ENCODE measurements at places on chromosomes 13 and 19.

DNA sequence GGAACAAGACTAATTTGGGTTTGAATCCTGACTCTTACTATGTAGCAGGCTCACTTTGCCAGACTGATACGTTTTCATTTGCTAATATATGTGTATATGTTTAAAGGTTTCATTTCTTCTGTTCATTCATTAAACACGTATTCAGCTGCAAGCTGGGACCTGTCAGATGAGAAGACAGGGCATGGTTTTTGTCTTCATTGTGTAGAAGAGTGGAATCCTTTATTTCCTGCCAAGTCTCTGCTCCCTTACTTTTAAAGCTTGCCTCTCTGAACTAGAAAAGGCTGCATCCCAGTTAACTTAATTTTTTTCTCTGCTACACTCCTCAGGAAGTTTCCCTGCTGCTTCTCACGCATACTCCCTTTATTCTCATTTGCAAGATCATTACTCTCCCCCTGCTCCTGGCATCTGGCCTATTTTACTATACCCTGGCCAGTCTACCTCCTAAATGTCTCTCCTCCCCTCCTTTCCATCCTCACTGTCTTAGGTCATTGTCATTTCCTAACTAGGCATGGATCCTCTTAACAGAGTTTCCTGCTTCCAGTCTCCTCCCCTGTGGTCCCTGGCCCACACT, 141.0 kb upstream of the TMTC4 start:
- DNase-seq: no peak

DNA sequence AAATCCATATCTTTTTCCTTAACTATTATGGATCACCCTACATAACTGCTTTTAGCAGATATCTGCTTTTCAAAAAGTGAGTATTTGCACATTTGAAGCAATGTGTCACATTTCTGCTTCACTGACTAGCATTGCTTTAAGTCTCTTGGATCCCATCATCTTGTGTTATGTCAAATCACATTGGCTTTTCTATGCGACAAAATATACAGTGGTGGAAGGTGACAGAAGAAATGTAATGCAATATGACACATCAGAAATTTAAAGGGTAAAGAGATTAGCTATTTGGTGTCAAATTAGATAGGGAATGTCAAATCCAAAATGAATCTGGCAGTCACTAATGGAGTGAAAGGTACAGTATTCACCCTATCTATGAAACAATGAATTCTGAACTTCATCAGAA, 1282.1 kb upstream of the PCDH20 start:
- no peak for DNase-seq

- no peak for DNase-seq
These were observed 46.9 kb upstream of the UBE2L5 start for GRCh38 chr13:30375265-30375835.

GRCh38 chr13:45658586-45659235, 43.2 kb upstream of the ERICH6B start:
- peak; percentile 30 for DNase-seq

DNA sequence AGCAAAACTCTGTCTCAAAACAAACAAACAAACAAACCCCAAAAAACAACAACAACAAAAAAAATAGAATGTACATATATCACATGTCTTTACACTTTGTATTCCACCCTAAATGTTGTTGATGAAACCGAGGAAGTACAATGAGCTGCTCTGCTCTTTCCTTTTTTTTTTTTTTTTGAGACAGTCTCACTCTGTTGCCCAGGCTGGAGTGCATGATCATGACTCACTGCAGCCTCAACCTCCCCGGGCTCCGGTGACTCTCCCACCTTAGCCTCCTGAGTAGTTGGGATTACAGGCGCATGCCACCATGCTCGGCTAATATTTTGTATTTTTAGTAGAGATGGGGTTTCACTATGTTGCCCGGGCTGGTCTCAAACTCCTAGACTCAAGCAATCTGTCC, 30.6 kb upstream of the LRP3 start:
- no peak for DNase-seq

DNA sequence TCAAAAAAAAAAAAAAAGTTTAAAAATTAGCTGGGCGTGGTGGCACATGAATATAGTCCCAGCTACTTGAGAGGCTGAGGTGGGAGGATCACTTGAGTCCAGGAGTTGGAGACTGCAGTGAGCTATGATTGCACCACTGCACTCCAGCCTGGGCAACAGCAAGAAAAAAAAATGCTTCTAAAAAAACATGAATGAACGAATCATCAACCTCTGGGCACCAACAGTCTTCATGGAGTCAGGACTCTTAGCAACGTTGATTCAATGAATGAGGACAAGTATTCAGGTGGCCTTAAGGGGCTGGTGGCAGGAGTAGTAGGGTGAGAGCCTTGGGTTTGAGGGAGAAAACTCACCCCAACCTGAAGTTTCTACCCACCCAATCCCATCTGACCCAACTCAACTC, 20.6 kb upstream of the OLFM2 start:
- DNase-seq: no peak

GRCh38 chr13:99237981-99238662, 20.1 kb downstream of the GPR18 start:
- DNase-seq: no peak

Data from AG08396 (cell line).